ENCODE measurements at places on chromosomes 12 and 14.

- peak; percentile 96 for DNase-seq
Observed at GRCh38 chr14:22536853-22537338, 52.1 kb downstream of the DAD1 start.

DNA sequence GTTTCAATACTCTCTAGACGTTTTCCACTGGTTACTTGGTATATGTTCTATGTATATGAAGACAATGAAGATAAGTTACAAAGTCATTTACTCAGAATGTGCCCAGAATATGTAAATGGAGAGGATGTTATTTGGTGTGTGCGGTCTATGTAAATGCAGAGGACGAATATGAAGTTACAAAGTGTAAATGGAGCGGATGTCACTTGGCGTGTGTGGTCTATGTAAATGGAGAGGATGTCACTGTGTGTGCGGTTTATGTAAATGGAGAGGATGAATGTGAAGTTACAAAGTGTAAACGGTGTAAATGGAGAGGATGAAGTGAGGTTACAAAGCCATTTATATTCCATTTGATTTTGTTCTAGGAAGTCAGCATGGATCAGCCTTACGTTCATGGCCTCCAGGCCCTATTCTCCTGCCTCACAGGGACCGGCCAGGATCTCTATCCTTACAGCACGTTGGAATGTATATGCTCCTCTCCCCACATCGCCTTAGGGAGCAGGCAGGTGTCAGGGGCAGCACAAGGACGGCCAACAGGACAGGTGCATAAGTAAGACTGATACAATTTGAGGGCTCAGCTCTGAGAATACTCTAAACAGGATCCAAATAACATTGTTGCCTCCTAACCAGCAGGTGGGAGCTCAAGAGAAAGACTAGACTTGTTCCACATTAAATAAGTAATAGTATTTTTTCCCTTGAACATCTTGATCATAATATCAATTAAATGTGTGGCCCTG is 42.4 kb downstream of the GLRX5 start:
- DNase-seq = no peak

GRCh38 chr12:41743835-41744234 is 400.8 kb downstream of the GXYLT1 start:
- DNase-seq = peak; percentile 80

- no peak for DNase-seq
Observed at GRCh38 chr12:55935738-55936151, 4.8 kb downstream of the DGKA start.

- no peak for DNase-seq
Observed at GRCh38 chr12:130870442-130871285, 1.2 kb upstream of the RAN start.

GRCh38 chr12:117567644-117568216 is 206.3 kb upstream of the NOS1 start:
- DNase-seq = peak; percentile 35

DNA sequence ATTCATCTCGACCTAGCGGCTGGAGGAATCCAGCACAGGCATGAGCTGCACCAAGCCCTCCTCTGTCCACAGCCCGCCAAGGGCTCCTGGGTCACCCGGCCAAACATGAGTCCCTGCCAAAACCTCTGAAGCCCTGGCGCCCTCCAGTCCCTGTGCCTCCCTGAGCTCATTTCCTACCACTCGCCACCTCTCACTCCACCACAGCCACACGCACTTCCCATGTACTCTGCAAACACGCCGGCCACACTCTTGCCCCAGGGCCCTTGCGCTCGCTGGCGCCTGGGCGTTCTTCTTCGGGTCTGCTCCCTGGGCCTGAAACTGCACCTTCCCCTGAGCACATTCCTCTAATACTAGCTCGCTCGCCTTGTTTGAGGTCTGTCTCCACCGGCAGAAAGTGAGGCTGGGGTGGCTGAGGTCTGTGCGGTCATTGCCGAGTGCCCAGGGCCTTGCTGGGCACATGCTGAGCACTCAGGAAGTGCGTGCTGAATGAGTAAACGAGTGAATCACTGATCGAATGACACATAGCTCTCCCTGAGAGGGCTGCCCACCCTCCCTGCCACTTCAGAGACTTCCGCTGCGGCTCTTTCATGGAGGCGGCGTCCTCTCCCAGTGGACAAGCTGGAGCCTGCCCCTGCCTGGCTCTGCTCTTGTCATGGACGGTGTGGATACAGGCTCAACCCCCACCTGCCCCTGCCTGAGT is 33.7 kb upstream of the DLK1 start:
- DNase-seq = peak; percentile 72

- no peak for DNase-seq
Observed at GRCh38 chr14:50186107-50186506, 45.3 kb downstream of the SOS2 start.

DNA sequence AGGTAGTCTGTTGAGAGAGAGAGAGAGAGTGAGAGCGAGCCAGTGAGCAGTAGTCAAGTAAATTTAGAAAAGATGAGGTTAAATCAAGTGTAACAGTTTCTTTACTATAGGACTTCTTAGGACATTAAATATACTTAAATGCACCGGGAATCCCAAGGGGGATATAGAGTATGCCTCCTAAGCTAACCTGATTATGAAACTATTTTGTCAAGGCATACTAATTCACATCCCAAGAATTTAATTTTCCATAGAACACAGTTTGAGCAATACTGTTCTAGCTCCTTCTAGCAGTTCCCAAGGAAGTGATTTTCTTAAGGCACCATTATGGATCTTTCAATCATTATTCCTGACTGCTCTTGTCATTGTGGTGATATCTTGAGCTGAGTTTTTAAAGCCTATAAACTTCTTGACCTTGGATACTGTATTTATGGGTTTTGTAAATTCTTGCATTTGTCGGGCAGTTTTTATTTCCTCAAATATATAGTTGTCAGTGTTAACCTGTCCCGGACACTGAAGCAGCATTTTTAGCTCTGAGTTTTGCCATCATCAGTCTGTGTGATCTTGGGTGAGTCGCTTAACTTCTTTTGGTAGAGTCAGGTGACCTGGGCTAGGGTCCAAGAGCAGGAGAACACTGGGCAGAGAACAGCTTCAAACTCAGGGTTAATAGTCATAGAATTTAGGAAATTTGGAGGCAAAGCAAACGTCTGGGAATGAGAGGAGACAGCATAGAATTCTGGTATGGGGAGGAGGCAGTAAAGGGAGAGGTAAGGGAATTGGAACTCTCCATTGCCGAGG is 196.5 kb upstream of the FRMD6 start:
- DNase-seq = no peak

GRCh38 chr12:123475246-123475703 is 17.3 kb downstream of the SNRNP35 start:
- no peak for DNase-seq

- peak; percentile 99 for DNase-seq
Observed at GRCh38 chr12:65536876-65537681, 258.6 kb downstream of the MSRB3 start.

- no peak for DNase-seq
Observed at GRCh38 chr14:71185637-71186036, 278.4 kb downstream of the PCNX1 start.
